ENCODE measurements at places on chromosomes 2 and 18. TPM values are rescaled to one million over a fixed set of nuclear protein-coding genes. Genes with fewer than 3 reads are reported as not detected.

Gene GKN1
- not detected for total RNA-seq

Gene DSG1
- total RNA-seq: not detected

Gene KIF1A
- 4.1 TPM for total RNA-seq

Gene CKAP2L
- total RNA-seq: 0.23 TPM

Gene GALNT14
- 0.33 TPM for total RNA-seq

Gene MAP3K19
- total RNA-seq: not detected

Gene CCDC141
- 8.7 TPM for total RNA-seq

Gene NXPH2
- total RNA-seq: not detected

Gene SERPINB12
- total RNA-seq: not detected

Gene DOCK10
- total RNA-seq: 7.3 TPM

Gene PCARE
- total RNA-seq: not detected

Gene PDCD1
- total RNA-seq: 0.83 TPM

Gene DSEL
- total RNA-seq: 10.0 TPM

Gene EVA1A
- 0.17 TPM for total RNA-seq

Measured in esophagus muscularis mucosa (tissue), 4 donors.